ENCODE measurements at places on chromosomes 7 and 10.
A peak's percentile ranks its signal among the peaks of the same experiment; 100 is the strongest.

GRCh38 chr7:70092314-70093204 is 494.3 kb downstream of the AUTS2 start:
- DNase-seq: no peak

DNA sequence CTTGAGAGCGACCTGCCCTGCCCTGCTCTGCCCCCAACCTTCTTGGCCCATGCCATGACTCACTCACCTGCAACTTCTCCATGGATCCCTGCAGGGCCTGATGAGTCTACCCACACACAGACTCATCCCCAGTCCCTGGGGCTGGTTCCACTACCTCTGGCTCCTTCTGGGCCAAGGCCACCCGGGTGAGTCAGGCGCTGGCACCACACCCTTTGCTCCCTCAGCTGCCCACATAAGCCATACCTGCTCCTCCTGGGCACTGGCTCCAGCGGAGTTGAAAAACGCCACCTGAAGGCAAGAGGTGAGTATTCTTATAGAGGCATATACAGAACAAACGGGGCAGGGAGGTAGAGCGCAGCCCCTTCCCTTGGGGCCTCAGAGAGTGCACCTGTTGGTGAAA is 16.2 kb upstream of the MTPAP start:
- DNase-seq: no peak

DNA sequence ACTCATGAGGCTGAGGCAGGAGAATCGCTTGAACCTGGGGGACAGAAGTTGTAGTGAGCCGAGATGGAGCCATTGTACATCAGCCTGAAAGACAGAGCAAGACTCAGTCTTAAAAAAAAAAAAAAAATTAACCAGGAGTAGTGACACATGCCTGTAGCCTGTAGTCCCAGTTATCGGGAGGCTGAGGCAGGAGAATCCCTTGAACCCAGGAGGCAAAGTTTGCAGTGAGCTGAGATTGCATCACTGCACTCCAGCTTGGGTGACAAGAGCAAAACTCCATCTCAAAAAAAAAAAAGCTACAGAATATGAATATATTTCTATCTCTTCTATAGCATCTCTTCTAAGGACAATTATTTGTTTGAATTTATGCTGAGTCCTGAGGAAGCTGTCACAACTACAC is 6.5 kb downstream of the AZGP1 start:
- DNase-seq: no peak

- no peak for DNase-seq
Observed at GRCh38 chr10:14425034-14425433, 94.3 kb upstream of the FRMD4A start.

GRCh38 chr7:45102785-45103712 is 8.4 kb downstream of the TBRG4 start:
- no peak for DNase-seq

GRCh38 chr10:118816471-118817168 is 61.9 kb upstream of the CACUL1 start:
- DNase-seq: no peak

- no peak for DNase-seq
Observed at GRCh38 chr10:6918305-6918704, 338.2 kb upstream of the PRKCQ start.

- DNase-seq: peak; percentile 16
Observed at GRCh38 chr10:119917777-119918176, 25.2 kb downstream of the SEC23IP start.

DNA sequence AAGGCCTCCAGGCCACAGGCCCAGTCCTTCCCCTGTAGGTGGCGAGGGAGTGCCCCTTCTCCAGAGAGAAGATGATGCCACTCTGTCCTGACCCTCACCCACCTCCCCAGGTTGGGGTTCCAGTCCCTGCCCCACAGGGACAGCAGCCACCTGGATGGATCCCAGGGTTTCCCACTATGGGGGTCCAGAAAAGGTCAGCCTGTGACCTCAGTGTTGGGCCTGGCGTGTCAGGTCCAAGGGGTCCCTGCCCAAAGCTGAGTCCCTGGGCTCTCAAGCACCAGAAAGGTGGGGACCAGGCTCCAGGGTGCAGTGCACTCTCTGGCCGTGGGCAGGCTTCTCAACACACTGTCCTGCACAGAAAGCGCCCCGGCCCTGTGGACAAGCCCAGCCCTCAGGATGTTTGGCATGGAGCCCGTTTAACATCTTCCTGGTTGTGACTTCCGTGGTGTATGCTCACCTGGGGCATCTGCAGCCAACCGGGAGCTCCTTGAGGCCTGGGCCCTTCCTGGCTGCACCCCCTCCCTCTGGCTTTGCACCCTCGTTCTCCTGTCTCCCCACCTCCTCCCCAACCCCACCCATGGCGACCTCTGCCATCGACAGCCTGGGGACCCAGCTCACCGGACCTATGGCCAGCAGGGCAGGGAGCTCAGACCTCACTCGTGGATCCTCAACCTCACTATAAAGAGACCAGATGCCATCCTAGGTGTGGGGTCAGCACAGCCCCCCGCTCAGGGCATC is 58.3 kb upstream of the PPP2R2D start:
- DNase-seq: no peak

- DNase-seq: no peak
Observed at GRCh38 chr10:21047511-21047910, 150.4 kb upstream of the NEBL start.

DNA sequence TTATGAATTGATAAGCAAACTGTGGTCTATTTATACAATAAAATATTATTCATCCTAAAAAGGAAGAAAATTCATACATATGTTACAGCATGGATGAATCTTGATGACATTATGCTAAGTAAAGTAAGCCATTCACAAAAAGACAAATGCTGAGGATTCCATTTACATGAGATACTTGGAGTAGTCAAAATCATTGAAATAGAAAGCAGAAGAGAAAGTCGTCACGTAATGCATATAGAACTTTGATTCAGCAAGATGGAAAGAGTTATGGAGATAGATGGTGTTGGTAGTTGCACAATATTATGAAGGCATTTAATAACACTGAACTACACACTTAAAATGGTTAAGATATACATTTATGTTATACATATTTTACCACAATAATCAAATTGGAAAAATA is 309.7 kb upstream of the KLF6 start:
- no peak for DNase-seq

GRCh38 chr10:55158633-55159032 is 357.6 kb upstream of the PCDH15 start:
- no peak for DNase-seq

GRCh38 chr7:105376908-105377533 is 11.7 kb downstream of the SRPK2 start:
- DNase-seq: no peak

DNA sequence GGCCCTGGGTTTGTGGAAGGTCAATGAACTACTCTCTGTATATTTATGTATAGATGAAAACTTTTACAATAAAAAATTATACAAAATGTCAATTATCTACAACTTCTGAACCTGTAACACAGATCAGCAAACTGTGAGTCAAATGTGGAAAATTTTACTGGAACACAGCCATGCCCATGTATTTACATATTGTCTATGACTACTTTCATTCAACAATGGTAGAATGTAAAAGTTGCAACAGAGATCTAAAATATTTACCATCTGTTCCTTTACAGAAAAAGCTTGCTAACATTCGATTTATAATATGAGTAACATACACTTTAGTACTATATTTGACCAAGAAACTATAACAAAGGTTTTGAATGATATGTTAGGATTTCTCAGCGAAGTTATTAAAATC is 481.6 kb downstream of the PARD3 start:
- no peak for DNase-seq

GRCh38 chr10:66737241-66737640 is 188.6 kb upstream of the LRRTM3 start:
- no peak for DNase-seq

GRCh38 chr10:50400694-50401093 is 149.4 kb upstream of the ASAH2 start:
- no peak for DNase-seq

GRCh38 chr10:84355106-84355505 is 26.7 kb downstream of the CCSER2 start:
- DNase-seq: no peak

DNA sequence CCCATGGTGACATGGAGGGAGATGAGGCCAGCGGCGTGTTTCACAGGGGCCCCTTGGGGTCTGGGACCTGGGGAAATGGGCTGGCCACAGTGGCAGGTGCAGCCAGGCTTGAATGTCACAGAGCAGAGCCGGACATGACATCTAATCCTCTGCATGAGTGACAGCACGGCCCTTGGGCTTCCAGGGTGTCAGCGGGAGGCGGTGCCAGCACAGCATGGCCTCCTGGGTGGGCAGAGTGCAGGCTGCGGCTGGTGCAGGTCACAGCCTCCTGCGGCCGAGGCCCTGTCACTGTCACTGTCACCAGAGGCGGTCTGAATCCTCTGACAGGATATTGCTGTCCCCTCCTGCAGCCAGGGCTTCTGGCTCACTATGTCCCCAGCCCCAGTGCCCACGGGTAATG is 18.2 kb downstream of the BHLHA15 start:
- no peak for DNase-seq

DNA sequence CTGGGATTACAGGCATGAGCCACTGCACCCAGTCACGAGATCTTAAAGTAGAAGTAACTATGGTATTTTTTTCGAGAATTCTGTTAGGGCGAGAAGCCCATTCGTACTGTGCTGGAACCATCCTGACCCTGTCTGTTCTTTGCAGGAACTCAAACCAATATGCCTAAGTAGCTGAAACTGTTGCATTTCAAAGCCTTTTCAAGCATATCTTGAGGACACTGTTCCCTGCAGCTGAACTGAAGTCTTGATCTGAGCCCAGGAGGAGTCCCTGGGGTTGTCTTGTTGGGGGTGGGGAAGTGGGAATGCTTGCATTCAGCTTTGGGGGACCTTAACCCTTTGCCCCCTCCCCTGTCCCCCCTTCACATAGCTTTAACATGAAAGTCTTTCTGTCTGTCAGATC is 61.5 kb downstream of the CUX1 start:
- DNase-seq: no peak

- DNase-seq: no peak
Observed at GRCh38 chr7:90192876-90193750, 18.4 kb upstream of the STEAP2 start.

DNA sequence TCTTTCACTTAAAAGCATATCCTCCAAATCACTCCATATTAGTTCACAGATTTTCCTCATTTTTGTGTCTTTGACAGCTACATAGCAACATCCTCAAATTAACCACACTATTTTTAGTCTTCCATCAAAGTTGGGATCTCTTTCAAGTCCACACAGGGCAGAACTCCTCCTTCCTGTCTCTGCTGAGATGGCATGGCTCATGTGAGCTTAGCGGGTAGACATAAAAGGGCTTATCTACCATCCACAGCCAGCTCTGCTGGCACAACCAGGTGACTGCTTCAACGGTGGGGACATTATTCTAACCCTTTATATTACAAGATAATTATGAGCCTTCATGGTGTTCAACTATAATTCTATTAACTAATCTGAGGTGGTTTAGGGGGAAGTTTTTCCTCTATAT is 35.5 kb downstream of the ICA1 start:
- DNase-seq: no peak

- peak; percentile 65 for DNase-seq
Observed at GRCh38 chr7:116569737-116570136, 44.9 kb downstream of the CAV1 start.

- DNase-seq: peak; percentile 87
Observed at GRCh38 chr10:77641788-77642397, 4.3 kb upstream of the KCNMA1 start.

- DNase-seq: no peak
Observed at GRCh38 chr7:129646369-129647021, 35.0 kb downstream of the NRF1 start.

- no peak for DNase-seq
Observed at GRCh38 chr7:36186359-36187121, 33.5 kb downstream of the EEPD1 start.

GRCh38 chr10:28179006-28179742 is 123.7 kb downstream of the MPP7 start:
- DNase-seq: peak; percentile 60

DNA sequence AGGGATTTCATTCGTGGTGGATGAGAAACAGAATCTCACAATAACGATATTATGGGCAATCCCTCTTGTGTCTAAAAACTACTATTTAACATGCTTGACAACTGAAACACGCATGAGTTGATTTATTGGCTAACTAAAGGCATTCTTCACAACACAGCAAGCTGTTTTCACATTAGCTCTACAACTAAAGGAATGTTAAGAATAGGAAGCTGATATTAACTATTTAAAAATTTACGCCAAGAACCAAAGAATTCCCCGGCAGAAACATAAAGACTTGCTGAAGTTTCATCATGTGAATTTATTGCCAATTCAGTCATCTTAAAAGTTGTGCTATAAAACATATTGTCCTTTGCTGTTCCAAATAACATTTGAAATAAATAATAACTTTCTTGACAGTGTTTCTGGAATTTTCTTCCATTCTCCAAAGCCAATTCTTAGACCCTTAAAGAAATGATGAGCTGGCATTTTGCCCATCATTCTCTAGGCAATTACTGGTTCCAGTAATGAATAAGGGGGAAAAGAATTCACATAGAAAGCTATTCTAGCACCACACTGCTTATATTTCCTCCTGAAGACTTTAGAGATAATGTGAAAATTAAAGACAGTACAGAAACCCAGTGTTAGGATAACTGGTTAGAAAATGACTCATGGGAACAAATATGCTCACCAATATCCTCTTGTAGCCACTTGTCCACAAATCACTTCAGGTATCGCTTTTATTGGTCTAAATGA is 233.1 kb downstream of the PARD3 start:
- DNase-seq: no peak

- no peak for DNase-seq
Observed at GRCh38 chr10:70499836-70500167, 21.2 kb downstream of the PALD1 start.

DNA sequence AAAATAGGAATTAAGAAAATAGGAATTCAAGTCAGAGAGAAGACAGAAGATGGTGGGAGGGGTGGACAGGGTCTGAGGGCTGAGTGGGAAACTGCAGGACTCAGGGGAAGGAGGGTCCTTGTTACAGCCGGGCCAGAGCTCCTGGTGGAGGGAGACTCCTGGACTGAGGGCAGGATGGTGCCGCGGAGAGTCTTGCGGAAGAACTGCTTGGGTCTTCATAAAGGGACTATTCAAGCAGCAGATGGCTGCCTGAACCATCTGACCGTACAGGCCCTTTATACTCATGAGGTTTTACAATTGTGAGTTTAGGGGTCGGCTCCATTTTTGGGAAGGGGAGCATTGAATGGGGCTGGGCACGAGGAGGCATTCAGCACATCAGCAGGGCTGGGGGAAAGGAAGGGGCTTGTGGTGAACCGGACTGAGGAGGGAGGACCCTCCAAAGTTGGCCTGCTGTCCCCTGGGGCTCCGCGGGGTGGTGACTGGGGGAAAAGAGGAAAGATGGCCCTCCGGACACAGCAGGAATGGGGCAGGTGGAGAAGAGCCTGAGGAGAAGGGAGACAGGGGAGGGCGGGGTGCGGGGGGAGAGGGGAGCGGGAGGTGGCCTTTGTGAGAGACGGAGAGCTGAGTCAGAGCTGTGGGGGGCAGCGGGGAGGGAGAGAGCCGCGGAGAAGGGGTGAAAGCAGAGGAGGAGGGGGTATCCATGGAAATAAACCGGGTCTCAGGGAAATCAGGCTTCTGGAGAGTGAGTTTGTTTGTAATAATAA is 1.5 kb downstream of the FAM131B start:
- DNase-seq: no peak

- DNase-seq: no peak
Observed at GRCh38 chr7:40899151-40899550, 764.3 kb downstream of the SUGCT start.

- DNase-seq: no peak
Observed at GRCh38 chr10:11146402-11147171, 128.9 kb downstream of the CELF2 start.

- no peak for DNase-seq
Observed at GRCh38 chr10:34235164-34235832, 579.8 kb downstream of the PARD3 start.
